NCI-H226 (cell line): ENCODE measurements at places on chromosomes 11 and 22.
A peak's percentile ranks its signal among the peaks of the same experiment; 100 is the strongest.

DNA sequence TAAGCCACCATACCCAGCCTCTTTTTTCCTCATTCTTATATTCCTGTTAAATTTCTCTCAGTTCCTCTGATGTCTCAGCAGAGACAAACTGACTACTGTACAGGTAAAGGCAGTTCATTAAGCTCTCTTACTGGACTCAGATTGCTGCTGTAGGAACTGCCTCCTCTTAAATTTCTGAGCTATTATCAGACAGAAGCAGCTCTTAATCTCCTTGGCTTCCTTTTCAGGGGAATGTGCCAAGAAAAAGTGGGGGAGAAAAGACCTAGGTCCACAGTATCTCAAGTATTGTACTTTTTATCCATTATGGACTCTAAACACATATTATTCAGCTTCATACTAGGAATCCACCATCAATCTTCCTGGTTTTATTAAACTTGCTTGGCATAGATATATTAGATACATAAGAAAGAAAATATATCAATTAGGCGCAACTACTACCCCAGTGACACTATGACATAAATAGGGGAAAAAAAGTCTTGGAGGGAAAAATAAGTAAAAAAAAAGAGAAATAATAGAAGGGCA, 26.1 kb downstream of the MRTFA start:
- DNase-seq: peak; percentile 38

GRCh38 chr11:12755510-12756453, 81.6 kb downstream of the TEAD1 start:
- peak; percentile 43 for DNase-seq

- DNase-seq: no peak
Measured at GRCh38 chr22:44084044-44084772, 60.1 kb downstream of the PARVB start.

GRCh38 chr11:94450048-94450447, 43.6 kb downstream of the MRE11 start:
- no peak for DNase-seq

DNA sequence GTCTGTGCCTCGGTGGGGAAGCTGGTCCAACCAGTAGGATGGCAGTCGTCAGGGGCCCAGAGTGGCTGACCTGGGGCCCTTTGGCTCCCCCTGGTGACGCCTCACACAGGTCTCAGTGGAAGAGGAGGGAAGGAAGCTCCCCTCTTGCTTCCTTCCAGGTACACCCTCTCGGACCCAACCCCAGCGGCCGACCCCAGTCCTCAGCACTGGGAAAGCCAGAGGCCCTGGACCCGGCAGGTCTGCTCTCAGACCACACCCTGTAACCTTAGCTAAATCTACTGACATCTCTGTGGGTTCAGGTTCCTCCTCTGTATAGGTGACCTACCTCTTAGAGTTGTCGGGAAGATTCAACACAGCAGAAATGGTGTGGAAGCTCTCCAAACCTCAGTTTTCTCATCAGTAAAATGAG, 3.4 kb upstream of the SCUBE1 start:
- no peak for DNase-seq

DNA sequence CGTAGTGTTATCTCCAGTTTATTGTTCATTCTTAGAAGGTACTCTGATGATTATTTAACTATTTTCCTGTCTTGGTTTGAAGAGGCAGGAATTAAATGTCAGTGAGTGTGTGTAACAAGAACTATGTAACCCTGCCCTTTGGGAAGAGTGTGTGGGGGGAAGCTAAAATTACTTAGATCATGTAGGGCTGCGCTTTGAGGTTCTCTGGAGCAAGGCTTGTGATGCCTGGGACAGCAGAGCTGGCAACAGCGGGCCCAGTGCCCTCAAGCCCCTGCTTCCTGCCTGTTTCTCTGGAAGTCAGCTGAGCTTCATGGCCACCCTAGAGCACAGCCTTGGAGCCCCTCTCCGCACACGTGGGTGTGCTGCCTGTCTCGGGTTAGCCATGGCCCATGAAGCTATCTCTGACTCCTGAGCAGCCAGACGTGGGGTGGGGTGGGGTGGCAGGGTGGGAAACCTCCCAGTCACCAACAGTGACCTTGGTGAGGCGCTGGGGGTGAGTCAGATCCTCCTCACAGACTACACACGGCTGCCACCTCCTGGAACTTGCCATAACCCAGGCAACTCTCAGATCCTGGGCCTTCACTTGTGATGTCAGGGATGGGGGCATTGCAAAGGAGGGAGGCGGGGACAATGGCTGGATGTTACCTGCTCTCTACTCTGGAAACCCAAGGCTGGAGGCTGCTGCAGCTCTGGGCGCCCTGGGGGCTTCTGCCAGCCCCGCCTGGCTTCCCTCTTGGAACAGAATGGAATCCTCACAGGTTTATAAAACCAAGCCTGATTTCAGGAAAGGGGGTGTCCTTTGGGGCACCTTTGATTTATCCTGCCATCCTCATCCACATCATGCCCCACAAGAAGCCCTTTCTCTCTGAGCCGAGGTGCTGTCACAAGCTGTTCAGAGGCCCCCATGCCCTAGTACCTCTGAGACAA, 88.6 kb downstream of the SNX19 start:
- DNase-seq: peak; percentile 70

GRCh38 chr22:48666620-48667019, 1161.1 kb downstream of the BRD1 start:
- no peak for DNase-seq

- DNase-seq: no peak
Measured at GRCh38 chr11:42422090-42422489, 889.7 kb upstream of the API5 start.

- DNase-seq: peak; percentile 66
Measured at GRCh38 chr11:78841456-78842060, 266.9 kb upstream of the NARS2 start.

- DNase-seq: no peak
Measured at GRCh38 chr11:123216249-123216648, 21.2 kb upstream of the CLMP start.

- peak; percentile 71 for DNase-seq
Measured at GRCh38 chr11:57900320-57900719, 123.4 kb upstream of the OR9Q1 start.

DNA sequence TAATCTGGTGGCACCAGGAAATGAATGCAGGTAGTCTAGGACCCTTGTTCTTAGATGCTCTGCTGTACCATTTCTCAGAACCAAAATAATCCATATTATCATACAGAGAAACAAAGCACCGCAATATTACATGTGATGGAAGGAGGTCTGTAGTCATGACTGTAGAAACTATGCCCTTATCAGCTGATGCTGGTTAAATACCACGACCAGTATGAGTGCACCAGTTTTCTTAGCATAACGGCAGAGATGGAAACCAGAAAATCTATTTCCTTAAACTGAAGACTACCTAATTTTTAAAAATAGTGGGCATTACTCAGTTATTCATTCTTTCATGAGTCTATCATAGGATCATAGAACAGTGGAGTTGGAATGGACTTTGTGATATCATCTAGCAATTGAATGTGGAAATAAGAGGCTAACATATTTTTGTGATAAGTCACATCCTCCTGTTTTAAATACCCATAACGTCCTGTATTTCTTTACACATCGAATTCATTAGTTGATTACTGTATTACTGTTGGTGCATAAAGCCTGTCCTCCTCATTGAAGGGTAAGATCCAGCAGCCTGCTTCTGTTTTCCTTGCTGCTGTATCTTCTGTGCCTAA, 15.1 kb downstream of the JHY start:
- DNase-seq: peak; percentile 44

- peak; percentile 100 for DNase-seq
Measured at GRCh38 chr11:47946682-47947559, 33.4 kb upstream of the PTPRJ start.
